Esophagus muscularis mucosa (tissue), 4 donors: ENCODE measurements at places on chromosomes 3 and 15.

DNA sequence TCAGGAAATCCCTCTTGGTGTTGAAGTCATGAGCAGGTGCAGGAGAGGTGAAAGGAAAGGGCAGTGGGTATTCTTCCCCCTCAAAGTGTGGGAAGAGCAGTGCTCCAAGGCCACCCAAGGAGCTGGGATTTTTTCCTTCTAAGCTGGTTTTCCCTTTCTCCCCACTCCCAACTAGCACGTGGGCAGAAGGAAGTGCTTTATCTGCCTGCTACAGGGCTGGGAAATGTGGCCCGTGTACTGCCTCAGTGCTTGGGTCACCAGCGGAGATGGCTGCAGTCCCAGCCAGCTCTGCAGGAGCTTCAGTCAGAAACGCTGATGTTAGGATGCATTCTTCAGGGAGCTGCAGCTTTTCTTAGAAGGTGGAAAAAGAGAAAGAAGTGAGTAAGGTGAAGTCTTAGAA is 99.2 kb downstream of the CACNA1D start:
- peak; percentile 84 for DNase-seq

DNA sequence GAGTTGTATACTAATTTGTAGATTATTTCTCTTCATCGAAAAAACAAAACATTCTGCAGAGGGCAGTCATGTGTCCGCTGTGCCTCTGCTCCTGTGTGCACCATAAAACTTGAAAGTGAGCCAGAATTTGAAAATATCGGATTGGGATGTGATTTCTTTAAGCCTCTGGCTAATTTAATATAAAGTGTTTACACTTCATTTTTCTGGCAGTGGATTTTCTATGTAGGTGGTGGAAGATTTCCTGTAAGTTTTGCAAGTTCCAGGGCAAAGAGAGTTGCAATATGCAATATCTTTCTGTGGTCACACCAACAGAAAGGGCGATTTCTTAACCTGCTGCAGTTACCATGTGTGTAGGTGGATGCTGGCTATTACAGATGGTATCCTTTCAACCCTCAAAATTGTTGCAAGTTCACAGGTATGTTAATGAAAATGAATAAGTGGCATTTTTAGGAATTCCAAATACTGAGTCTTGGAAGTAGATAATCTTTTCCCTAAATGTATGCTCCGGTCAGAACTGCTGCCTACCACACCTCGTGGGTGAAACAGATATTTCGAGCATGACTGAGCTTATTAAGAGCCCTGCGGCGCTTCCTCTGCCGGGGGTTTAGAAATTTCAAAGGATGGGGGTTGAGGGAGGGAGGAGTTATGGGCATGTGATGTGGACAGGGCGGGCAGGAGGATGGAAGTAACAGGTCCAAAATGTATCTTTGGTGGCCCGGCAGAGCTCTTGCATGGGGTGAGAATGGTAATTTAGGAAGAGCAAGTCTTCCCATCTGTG is 134.0 kb downstream of the PGPEP1L start:
- no peak for DNase-seq

DNA sequence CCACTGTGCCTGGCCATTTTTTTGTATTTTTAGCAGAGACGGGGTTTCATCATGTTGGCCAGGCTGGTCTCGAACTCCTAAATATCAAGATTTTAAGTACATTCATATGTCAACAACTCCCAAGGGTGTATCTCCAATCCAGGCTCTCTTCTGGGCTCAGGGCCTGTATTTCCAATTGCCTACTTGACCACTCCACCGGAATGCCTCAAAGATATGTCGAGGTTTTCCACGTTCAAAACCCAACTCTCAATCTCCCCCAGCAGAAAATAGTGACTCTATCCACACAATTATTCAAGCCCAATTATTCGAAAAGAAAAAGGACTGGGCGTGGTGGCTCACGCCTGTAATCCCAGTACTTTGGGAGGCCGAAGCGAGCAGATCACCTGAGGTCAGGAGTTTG is 1.9 kb upstream of the KNSTRN start:
- DNase-seq, result no peak

DNA sequence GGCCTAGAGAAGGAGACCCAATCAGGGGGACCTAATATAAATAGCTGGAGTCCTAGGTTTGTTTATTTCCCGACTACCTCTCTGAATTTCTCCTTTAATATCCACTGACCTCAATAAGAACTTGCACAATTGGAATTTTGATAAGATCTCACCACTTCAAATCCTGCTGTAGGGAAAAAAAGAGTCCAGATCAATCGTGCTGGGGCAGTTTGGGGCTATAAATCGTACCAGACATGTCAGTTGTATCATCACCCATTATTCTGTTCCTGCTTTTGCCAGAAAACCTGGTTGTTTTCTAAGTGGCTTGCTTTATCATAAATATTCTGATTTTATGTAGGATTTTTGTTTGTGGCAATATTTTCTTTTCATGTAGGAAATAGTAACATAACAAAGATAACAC is 281.3 kb downstream of the DIPK2A start:
- no peak for DNase-seq

- DNase-seq, result no peak
Measured at GRCh38 chr3:142319094-142319493, 93.7 kb upstream of the GK5 start.

- DNase-seq, result peak; percentile 24
Measured at GRCh38 chr15:47792231-47792630, 74.9 kb downstream of the SEMA6D start.
